ENCODE measurements at places on chromosomes 2 and 18. TPM values are rescaled to one million over a fixed set of nuclear protein-coding genes. Genes with fewer than 3 reads are reported as not detected.
A peak's percentile ranks its signal among the peaks of the same experiment; 100 is the strongest.

- DNase-seq = no peak
Observed at GRCh38 chr18:70041459-70042050, 93.9 kb upstream of the CD226 start.

DNA sequence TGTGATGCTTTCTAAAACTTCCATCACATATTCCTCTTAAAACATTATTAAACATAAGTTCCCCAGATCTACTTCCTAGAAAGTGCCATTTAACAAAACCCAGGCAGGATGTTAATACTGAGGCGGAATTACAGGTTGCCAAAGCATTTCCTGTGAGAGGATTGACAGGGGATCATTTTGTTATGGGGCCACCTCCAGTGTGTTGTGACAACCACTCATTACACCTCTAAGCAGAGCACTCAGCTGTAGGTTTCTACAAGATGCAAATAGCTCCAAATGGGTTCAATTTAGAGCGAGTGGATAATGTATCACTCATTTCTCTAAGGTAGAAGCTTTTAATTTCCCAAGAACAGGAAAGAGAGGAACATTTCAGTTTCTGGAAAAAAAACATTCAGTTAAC lies 1429.5 kb upstream of the ACVR2A start:
- no peak for DNase-seq

DNA sequence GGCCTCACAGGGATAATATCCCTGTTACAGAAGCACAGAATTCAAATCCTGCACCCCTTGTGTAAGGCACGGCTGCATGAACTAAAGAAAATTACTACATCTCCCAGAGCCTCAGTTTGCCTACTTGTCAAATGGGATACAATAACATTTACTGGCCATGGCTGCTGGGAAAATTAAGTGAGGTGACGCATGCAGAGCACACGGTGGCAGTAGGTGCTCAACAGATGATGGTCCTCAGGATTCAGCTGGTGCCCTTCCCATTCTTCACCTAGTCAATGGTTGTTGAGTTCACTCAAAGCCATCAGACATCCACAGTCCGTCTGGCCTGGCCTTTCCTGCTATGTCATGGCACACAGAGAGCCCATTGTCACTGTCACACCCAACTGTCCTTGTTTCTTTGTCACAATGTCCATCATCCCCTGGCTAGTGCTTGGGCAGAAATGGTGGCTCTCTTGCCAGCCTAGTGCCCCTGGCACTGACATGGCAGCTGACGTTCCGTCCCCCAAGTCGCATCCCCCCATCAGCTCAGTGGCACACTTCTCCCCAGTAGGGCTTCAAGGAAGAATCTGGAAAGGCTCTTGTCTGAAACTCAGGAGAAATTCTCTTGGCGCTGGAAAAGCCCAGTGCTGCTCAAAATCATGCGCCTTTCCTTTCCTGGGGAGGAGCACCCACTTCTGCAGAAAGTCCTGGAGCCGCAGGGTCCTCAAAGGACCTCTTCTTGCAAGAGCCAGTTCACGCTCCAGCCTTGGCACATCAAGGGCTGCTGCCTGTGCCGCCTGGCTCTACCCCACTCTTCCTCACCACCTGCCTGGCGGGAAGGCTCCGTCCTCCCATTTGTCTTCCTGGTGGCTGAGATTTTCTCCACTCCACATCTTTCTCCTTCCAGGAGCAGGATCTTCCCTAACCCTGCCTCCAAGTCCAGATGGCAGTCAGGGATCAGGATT lies 55.9 kb upstream of the SLC66A3 start:
- DNase-seq = no peak

Gene FSIP2
- total RNA-seq = 0.26 TPM

Gene SERPINB10
- total RNA-seq = not detected

Gene ZNF532
- 0.91 TPM for total RNA-seq

GRCh38 chr2:192246297-192246696 lies 51.6 kb upstream of the TMEFF2 start:
- DNase-seq = no peak

GRCh38 chr18:54127759-54128378 lies 96.6 kb downstream of the MBD2 start:
- DNase-seq = peak; percentile 55

Gene ITGA4
- total RNA-seq = 152 TPM

- no peak for DNase-seq
Observed at GRCh38 chr18:27143580-27144287, 41.4 kb downstream of the CHST9 start.

DNA sequence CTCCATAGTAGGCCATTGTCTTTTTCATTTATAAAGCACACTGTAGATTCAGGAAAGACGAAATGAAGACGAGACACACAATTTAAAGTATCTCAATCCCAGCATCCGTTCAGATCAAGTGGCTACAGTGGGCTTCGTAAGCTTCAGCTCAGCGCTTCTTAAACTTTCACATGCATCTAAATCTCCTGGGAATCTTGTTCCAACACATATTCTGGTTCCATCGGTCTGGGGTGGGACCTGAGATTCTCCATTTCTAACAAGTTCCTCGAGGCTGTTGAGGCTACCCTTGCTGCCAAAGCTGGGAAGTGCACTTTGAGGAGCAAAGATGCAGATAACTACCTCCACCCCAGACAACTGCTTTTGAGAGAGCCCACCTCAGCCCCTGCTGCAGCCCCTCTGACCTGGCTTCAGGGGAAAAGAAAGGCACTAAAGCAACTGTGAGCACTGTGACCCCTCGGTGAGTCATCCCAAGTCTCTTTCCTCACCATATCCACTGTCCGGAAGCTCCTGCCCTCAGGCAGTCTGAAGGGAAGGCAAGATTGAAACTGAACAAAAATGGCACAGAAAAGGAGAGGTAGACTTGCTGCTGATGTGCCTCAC lies 201.1 kb upstream of the FBXO11 start:
- no peak for DNase-seq

Gene RGPD3
- 0.24 TPM for total RNA-seq

Gene SERPINB13
- not detected for total RNA-seq

GRCh38 chr2:11749646-11750349 lies 3.4 kb downstream of the LPIN1 start:
- DNase-seq = no peak

Gene PPP1R1C
- total RNA-seq = not detected

Gene SERPINB3
- not detected for total RNA-seq

DNA sequence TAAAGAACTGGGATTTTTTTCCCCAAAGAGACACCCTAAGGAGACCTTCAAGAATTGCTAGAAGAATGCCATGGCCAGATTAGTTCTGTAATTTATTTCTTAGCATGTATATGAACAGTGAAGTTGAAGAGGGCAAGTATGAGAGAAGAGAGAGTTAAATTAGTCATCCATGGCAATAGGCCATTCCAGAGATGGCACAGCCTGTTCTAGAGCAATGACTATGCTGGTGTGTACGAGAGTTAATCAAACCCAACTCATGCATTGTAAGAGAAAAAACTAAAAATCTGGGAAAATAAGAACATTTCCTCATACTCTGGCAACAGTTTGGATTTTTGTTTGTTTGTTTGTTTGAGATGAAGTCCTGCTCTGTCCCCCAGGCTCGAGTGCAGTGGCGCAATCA lies 112.1 kb upstream of the PIK3C3 start:
- DNase-seq = no peak

GRCh38 chr2:162912787-162913186 lies 74.2 kb upstream of the KCNH7 start:
- no peak for DNase-seq

Gene LYG2
- not detected for total RNA-seq

GRCh38 chr2:216283038-216283900 lies 89.0 kb downstream of the MARCHF4 start:
- peak; percentile 22 for DNase-seq

GRCh38 chr2:71640489-71640888 lies 187.1 kb downstream of the DYSF start:
- DNase-seq = no peak

DNA sequence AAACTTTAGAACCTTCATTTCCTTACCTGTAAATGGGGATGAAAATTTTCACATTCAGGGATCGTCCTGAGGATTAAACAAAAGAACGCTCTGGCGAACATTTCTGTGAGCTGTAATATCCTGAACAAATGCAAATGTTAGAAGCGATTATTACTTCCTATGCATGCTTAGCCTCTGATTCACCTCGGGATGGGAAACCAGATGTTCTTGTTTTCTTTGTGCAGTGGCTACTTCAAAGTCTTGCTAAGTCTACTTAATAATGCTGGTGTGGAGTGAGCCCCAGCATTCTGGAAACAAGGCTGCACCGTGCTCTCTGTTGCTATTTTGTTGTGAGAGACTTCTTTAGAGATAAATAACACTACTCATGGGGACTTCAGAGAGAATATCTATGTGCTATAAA lies 119.1 kb upstream of the PELI1 start:
- DNase-seq = no peak

Data from activated CD8-positive, alpha-beta T cell treated with anti-CD3 and anti-CD28 coated beads, Interleukin-2, amount 10 ng/mL, durations not matched to agents 7 days and 5 days (primary cell).